ENCODE measurements at places on chromosomes 5 and 9.
A peak's percentile ranks its signal among the peaks of the same experiment; 100 is the strongest.

- peak; percentile 84 for DNase-seq
Observed at GRCh38 chr9:116152941-116153764, 438 bp upstream of the PAPPA start.

GRCh38 chr5:137304226-137304874 lies 194.8 kb downstream of the SPOCK1 start:
- no peak for DNase-seq

- DNase-seq: no peak
Observed at GRCh38 chr9:75140261-75140660, 51.9 kb downstream of the OSTF1 start.

- peak; percentile 68 for DNase-seq
Observed at GRCh38 chr5:38837416-38837815, 8.4 kb upstream of the OSMR start.

DNA sequence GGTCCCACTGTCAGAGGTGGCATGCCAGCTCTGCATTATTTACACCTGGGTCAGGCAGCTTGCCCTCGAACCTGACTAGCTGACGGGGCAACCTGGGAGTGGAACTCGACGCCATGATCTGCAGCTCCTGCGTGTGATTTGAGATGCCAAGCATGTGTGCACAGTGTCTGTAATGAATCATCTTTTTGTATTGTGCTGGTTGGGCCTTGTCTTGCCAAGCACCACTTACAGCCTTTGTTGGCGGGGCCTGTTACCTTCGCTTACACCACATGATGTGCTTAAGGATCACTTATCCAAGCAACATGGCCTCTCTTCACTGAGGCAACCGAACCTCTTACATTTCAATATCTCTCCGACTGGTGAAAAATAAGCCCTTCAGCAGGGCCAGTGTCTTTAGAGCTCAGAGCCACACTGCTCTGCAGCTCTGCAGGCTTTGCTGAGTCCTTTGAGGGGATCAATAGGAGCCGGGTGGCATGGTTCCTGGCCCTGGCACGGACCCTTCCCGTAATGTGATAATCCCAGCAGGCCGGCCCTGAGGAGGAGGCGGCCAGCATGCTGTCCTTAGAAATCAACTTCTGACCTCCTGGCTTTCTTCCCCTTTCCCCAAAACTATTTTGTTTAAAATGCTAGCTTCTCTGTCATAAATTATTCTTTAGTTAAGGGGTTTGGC lies 297.7 kb upstream of the CD180 start:
- DNase-seq: no peak

- DNase-seq: no peak
Observed at GRCh38 chr5:61827445-61827975, 478.5 kb upstream of the KIF2A start.

- no peak for DNase-seq
Observed at GRCh38 chr9:126327006-126327713, 531 bp downstream of the MVB12B start.

DNA sequence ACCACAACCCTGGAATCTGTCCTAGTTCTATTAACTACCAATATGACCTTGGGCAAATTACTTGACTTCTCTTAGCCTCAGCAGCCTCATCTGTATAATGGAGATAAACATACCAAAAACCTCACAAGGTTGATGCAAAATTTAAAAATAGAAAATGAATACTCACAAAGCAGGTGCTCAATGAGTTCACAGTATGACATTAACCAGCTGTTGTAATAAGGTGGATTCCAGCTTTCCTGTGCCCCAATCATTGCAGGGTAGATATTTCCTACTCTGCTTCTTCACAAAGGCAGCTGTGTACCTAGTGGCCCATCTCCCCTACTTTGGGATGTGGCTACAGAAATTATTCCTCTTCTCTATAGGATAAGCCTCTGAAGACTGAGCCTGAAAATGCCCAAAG lies 8.8 kb downstream of the HTR4 start:
- DNase-seq: no peak

- DNase-seq: no peak
Observed at GRCh38 chr9:118686959-118687358, 682.3 kb downstream of the BRINP1 start.

- DNase-seq: peak; percentile 43
Observed at GRCh38 chr5:57302643-57303042, 128.8 kb downstream of the GPBP1 start.

DNA sequence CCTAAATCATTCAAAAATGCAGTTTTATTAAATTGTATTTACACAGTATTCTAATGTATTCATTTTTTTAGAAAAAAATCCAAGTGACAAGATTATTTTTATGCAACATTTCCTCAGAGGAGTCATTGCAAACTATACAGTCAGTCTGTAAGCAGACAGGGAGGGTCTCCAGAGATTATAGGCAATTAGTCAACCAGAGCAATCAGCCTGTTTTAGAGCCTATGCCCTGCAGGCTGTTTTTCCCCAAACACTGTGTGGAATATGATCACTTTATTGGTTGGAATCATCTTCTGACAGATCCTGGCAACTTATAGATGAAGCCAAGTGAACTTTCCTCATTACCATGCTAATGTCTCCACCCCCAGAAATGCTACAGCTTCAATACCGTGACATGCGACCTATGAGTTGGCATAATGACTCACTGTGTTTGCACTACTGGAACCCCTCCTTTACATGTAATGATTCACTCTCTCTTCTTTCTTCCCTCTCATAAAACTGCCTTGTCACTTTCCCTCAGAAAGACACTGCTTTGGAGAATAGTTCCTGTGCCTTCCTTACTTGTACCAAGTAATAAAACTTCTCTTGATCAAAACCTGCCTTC lies 577.7 kb upstream of the FTMT start:
- peak; percentile 95 for DNase-seq

DNA sequence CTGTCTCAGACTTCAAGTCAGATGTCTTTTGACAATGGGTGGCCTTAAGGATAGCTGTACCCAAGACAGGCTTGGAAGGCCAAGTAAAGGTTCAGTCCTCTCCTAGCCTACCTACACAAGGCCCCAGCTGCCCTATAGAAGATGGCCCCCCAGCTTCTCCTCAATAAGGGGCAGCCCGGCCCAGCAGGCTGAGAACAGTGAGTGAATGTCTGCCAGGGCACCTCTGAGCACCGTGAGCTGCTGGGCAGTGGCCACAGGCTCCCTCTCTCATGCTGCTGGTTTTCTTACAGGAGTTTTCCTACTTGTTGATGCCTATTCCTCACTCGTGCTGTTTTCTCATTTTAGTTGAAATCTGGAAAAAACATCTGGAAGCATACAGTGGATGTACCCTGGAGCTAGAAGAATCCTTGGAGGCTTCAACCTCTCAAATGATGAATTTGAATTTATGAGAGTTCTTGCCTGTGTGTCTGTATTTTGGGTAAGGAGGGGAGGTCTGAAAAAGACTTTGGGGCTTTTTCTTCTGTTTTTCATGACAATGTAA lies 40.1 kb downstream of the SECISBP2 start:
- no peak for DNase-seq

GRCh38 chr9:91239367-91240111 lies 122.2 kb downstream of the AUH start:
- DNase-seq: no peak

- no peak for DNase-seq
Observed at GRCh38 chr9:122406070-122406890, 35.5 kb downstream of the PTGS1 start.

DNA sequence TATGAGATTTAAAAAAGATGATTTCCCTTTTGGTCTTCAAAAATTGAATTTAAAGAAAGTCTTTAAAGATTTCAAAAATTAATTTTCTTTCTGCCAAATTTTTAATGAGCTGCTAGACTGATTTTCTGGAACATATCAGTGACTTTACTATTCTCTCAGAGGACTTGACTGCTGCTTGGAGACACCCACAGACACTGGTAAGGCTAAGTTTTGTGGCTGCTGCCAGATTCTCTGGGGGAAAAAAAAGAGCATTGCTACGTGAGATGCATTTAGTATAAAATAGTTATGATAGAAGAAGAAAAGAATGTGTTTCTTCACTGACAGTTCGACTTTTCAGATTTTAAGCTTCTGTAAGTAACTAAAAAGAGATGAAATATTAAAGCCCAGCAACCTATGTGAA lies 193.3 kb upstream of the GRIN3A start:
- no peak for DNase-seq
